Foreskin fibroblast (primary cell): ENCODE measurements at places on chromosomes 2 and 18.
A peak's percentile ranks its signal among the peaks of the same experiment; 100 is the strongest.

GRCh38 chr2:43701111-43701510, 24.9 kb upstream of the C1GALT1C1L start:
- no peak for DNase-seq

GRCh38 chr2:216281316-216281715, 91.0 kb downstream of the MARCHF4 start:
- DNase-seq = no peak

- peak; percentile 80 for DNase-seq
Measured at GRCh38 chr2:128623776-128624761, 305.4 kb upstream of the HS6ST1 start.

GRCh38 chr18:75105551-75106254, 103.2 kb downstream of the PTGR3 start:
- DNase-seq = no peak

GRCh38 chr2:8885449-8886201, 48.2 kb upstream of the KIDINS220 start:
- no peak for DNase-seq

DNA sequence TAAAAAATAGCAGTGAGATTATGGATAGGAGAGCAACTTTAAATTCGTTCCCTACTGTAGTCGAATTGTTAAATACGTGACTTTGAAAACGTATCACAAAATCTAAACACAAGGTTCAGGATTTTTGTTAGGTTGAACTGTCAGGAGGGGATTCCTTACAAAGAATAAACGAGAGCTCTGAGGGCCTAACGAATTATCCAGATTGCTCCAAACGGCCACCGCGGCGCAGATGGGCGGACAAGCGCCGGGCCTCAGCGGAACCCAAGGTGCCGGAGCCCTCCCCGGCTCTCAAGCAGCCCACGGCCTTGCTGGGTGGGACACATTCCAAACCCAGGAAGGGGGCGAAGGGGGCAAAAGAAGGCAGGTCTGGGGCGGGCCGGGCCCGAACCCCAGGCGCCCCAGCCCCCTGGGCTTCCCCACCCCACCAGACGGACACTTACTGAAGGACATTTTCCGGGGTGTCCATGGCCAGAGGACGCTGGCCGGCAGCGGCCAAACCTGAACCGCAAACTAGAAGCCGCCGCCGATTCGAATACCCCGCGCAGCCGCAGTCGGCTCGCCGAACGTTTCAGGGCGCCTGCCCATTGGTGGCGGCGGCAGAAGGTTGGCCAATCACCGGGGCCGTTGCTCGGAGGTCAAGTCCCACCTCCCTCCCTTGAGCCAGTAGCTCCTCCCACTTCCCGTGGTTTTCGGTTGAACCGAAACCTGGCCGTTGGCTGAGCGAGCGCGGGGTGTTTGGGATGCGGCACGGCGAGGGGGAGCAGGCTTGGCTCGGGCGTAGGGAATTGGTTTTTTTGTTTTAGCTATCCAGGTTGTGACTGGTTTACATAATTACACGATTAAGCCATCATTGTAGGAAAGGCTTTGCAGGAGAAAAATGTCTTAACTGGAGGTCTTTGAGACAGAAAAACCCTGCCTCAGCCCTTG, at the start of gene BUB1:
BUB1 (minus strand) TSS at position 534 of the 927 bp plus-strand sequence; CDS start at position 466, 68 bp downstream.
- DNase-seq = peak; percentile 95

GRCh38 chr2:9764153-9764778, 79.0 kb upstream of the TAF1B start:
- no peak for DNase-seq
